Daoy (cell line): ENCODE measurements at places on chromosomes 2 and 18. TPM values are rescaled to one million over a fixed set of nuclear protein-coding genes. Genes with fewer than 3 reads are reported as not detected.
A peak's percentile ranks its signal among the peaks of the same experiment; 100 is the strongest.

TMX3 gene
- total RNA-seq: 39.6 and 43.4 TPM in 2 replicates

ORC4 gene
- total RNA-seq: 44.6 and 104 TPM in 2 replicates

AQP12B gene
- total RNA-seq: not detected in 2 replicates

FOSL2 gene
- 56.0 and 62.1 TPM in 2 replicates for total RNA-seq

CD207 gene
- total RNA-seq: not detected in 2 replicates

CLEC4F gene
- total RNA-seq: not detected in 2 replicates

DUSP2 gene
- 21.1 and 24.4 TPM in 2 replicates for total RNA-seq

PLB1 gene
- total RNA-seq: 0.83 and 0.86 TPM in 2 replicates

PDCD1 gene
- not detected in 2 replicates for total RNA-seq

TMEM163 gene
- total RNA-seq: 0.09 and 0.34 TPM in 2 replicates

CCDC88A gene
- total RNA-seq: 47.5 and 58.7 TPM in 2 replicates

SNTG2 gene
- total RNA-seq: not detected in 2 replicates

GPR75 gene
- 1.0 and 2.8 TPM in 2 replicates for total RNA-seq

BOLL gene
- total RNA-seq: not detected in 2 replicates

ZNF385B gene
- total RNA-seq: not detected in 2 replicates

LRPPRC gene
- total RNA-seq: 60.2 and 61.7 TPM in 2 replicates

GLB1L gene
- 2.7 and 3.2 TPM in 2 replicates for total RNA-seq

IL18RAP gene
- total RNA-seq: 0.12 TPM in 1 of 2 replicates, not detected in the other

LANCL1 gene
- 21.9 and 25.6 TPM in 2 replicates for total RNA-seq

- DNase-seq: no peak
These were observed 152.0 kb downstream of the CAPN13 start for GRCh38 chr2:30655211-30655610.

DNA sequence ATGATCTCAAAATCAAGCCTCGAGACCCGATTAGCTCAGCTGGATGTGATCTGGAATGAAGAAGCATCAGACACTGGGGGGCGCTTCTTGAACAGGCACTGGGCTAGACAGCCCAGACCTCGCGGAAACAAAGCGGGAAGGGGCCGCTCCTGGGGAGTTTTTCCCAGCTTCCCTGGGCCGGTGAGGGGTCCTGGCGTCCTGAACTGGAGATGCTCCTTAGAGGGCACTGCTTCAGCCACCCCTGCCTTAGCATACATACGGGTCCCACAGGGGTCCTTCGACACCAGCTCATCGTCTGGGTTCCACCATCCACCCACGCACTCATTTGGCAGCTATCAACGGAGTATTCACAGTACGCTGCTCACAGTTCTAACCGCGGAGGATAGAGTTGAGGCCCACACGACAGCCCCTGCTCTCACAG is 146.7 kb downstream of the TSN start:
- peak; percentile 90 for DNase-seq

- no peak for DNase-seq
These were observed 39.4 kb upstream of the MAP4K3 start for GRCh38 chr2:39476524-39476923.

- peak; percentile 9 for DNase-seq
These were observed 31.9 kb downstream of the CCBE1 start for GRCh38 chr18:59665057-59666006.

DNA sequence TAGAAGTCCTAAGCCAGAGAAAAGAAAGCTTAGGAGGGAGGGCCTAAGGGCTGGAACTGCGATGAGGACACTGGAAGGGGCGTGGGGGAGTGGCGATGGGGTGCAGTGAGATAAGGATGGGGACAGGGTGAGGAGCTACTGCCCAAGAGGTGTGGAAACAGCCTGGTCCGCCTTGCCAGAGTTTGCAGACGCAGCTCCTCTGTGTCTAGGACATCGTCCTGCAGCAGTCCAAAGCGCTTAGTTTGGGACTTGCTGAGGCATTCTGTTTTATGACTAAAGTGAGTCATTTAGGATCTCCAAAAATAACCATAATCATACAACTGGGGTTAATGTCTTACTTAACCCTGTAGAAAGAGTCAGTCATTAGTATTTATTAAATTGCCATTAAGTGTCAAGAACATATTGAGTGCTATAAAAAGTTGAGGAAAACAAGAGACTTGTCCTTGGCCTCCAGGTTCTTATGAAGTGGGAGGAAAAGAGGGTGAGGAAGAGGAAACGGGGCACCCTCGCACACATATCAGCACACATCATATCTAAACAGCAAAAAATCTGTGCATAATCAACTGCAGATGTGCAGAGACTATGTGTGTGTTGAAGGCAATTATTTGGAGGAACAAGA is 74.8 kb downstream of the CDK15 start:
- no peak for DNase-seq

GRCh38 chr2:159094173-159094737 is 125.8 kb downstream of the TANC1 start:
- peak; percentile 52 for DNase-seq

DNA sequence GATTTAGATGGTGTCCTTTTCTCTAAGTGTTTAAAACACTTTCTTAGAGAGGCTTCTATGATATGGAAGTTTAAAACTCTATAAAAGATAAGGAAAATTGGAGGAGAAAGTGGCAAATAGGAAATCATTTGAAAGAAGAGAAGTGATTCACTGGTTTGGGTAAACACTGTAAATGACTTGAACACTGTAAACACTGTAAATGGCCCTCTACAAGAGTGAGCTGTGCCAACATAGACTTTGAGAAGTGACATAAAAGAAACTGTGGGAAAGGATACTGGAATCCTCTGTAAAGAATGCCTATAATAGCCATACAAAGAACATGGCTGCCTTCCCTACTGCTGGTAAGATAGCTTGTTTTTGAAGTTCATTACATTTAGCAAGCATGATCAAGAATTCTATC is 210.9 kb upstream of the SIX3 start:
- DNase-seq: no peak

DNA sequence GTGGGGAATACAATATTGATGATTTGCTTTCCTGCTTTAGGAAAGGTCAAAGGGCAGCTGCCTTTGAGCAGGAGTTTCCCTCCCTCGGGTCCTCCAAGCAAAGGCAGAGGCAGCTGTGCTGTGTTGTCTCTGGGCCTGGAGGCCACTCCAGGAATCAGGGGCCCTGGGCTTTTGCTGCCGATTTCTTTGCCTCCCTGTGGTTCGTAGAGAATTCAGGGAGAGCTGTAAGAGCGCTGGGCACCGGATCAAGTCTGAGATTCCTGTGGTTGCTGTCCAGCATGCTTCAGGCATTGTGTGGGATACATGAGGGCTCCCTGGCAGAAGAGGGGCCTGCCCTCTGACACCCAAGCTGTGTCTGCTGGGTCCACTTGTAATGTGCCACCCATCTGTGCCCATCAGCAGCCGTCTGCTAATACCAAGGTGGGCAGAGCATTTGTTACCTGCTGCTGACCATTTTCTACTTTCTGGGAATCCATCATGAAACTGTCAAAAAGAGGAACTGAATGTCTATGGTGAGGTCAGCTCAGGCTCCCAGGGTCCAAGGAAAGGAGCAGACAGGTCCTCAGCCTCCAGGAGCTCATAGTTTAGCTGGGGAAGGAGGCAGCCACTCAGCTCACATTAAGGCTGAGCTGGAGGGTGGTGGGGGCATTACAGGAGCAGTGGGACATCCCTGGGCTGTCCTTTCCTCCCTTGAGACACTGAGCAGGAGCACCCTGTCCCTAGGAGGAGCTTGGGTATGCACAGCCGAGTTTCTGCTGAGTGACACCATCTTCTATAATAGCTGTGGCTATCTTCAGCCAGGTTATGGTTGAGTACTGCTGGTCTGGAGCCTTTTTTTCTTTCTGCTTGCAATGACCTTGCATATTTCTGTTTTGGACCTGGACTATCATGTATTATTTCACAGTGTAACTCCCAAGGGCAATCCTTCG is 68.5 kb downstream of the CTIF start:
- DNase-seq: peak; percentile 76

- DNase-seq: no peak
These were observed 1081.9 kb downstream of the LRP1B start for GRCh38 chr2:141048951-141049350.

- no peak for DNase-seq
These were observed 48.2 kb upstream of the HS6ST1 start for GRCh38 chr2:128366713-128367511.

DNA sequence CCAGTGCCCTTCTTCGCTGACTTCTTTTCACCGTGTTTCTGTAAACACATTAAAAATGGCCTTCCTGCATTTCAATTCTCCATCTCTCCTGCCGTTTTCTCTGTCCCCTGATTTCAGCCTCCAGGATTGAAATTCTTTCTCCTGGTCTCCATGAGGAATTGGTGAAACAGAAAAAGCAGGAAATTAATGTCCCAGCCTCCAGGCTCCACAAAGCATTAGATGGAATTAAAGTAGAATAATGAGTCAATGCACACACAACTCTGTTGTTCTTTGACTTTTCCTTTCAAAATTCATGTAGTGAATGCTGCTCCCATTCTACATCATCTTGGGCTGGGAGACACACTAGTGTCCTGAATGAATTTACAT is 209.5 kb downstream of the KLHL29 start:
- DNase-seq: no peak

GRCh38 chr2:230827774-230828271 is 36.9 kb upstream of the ITM2C start:
- no peak for DNase-seq

GRCh38 chr2:29106980-29107388 is 8.2 kb upstream of the CLIP4 start:
- peak; percentile 61 for DNase-seq

GRCh38 chr2:142536492-142536891 is 341.0 kb upstream of the KYNU start:
- no peak for DNase-seq

- DNase-seq: no peak
These were observed 58.2 kb upstream of the TFCP2L1 start for GRCh38 chr2:121343191-121343590.
